ENCODE measurements at places on chromosomes 12 and 14.

GRCh38 chr12:2797721-2798418 lies 3.1 kb downstream of the FKBP4 start:
- DNase-seq = no peak

GRCh38 chr12:50085615-50086072 lies 502 bp downstream of the SMARCD1 start:
- DNase-seq = no peak

DNA sequence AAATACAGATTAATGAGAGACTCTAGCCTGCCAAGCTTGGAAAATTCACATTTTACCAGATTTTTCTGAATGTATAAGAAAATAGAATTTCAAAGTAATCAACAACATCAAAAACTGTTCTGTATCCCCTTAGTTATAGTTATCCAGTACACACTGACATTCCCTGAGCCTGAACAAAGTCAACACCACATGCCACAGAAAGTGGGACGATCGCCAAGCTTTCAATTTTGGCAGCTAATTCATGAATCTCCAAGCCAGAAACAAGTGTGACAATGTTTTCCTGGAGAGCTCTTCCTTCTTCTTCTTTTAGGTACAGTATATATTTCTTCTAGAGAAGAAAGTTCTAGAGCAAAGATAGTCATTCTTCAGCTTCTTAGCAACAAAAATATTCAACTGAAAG lies 290.2 kb downstream of the PRKD1 start:
- DNase-seq = peak; percentile 74

DNA sequence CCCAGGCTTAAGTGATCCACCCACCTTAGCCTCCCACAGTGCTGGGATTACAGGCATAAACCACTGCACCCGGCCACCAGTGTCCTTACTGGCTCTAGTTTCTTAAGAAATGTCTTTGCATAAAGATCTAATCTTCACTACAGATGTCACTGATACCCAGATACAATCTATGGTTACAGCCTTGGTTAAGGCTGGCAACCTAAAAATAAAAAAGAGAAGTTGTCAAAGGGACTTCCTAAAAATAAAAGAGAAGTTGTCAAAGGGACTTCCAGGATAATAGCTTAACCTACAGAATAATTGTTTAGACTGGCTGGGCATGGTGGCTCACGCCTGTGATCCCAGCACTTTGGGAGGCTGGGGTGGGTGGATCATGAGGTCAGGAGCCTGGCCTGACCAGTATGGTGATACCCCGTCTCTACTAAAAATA lies 27.6 kb downstream of the ETFBKMT start:
- no peak for DNase-seq

DNA sequence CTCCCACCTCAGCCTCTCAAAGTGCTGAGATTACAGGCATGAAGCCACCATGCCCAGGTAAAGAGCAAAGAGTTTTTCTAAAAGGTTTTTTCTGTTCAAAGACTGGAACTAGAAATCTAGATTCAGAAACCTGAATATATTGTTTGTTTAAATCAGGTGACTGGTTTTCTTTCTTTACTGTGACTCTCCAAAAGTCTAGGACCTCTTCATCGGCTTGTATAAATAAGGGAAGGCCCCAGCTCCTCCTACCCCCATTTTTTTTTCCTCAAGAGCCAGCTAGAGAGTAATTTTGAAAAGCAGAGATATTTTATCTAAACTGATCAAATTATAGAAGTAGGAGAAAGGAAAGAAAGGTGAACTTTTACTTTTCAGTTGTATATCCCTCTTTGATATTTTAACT lies 48.0 kb downstream of the TMEM116 start:
- no peak for DNase-seq

- peak; percentile 11 for DNase-seq
These were observed 13.4 kb downstream of the MMP17 start for GRCh38 chr12:131841547-131841946.

DNA sequence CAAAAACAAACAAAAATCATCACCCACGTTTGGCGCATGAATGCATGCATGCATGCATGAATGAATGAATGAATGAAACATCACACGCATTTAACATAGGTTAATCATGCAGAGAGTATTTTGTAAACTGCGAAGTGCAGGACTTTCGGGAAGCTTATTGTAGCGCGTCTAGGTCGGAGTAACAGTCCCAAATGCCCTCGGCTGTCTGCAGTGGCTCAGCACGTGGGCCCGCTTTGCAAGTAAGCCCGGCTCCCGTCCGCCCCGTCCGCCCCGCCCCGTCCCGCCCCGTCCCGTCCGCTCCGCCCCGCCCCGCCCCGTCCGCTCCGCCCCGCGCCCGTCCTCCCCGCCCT lies 263 bp upstream of the IFT81 start:
- DNase-seq = no peak

GRCh38 chr14:52073251-52073650 lies 4.4 kb upstream of the NID2 start:
- DNase-seq = no peak

DNA sequence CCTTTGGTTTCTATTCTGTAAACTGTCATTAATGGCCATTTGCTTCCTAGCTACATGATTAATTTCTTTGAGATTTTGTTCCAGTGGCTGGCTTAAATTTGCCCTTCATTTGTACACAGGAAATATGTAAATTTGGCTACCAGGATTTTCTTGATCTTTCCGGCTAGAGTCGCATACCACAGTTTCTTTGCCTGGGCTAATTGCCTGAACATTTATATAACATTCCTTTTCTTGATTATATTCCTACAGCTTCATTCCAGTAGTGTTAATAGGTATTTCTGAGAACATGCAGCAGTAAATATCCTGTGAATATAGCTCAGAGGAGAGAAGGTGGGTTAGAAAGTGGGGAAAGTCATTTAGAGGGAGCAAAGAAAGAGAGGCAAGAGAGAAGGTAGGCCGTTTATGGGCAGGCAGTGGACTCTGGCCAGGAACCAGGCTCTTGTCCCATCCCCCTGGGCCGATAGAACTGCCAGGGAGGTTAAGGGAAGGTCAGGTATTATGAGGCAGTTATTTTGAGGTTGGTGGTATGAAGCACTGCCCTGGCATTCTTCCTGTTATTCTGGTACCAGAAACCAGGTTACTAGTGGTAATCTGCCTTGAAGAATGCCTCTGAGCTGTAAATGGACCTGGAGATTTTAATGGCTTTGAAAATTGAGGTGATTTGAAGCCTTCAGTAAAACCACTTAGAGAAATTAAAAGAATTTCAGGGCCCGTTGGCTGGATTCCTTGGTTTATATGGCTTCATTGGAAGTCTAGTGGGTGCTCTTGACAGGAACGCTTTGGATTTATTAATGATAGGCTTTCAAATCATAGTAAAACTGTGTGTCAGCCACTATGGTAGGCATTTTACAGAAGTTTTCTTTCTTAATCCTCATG lies 4.4 kb downstream of the RNF10 start:
- DNase-seq = peak; percentile 50
